ENCODE measurements at places on chromosomes 11 and 22.

DNA sequence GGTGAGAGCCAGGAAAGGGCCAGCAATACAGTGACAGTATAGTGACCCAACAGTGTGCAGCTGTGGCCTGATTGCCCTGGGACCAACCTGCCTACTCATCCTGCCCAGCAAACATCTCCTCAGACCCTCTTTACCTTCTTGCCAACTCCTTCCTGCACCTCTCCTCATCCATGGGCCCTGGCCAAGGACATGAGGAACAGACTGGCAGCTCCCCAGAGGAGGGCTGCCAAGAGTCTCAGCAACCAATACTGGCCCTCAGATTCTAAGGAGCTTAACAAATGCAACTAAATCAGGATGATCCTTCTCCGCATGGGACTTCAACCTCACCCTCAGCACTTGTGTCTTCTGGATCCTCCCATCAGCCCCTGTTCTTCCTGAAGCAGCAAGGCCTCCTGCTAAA, 77.0 kb downstream of the RPL27A start:
- DNase-seq = no peak

- no peak for DNase-seq
These were observed 5.6 kb downstream of the CSTPP1 start for GRCh38 chr11:46942172-46942571.

DNA sequence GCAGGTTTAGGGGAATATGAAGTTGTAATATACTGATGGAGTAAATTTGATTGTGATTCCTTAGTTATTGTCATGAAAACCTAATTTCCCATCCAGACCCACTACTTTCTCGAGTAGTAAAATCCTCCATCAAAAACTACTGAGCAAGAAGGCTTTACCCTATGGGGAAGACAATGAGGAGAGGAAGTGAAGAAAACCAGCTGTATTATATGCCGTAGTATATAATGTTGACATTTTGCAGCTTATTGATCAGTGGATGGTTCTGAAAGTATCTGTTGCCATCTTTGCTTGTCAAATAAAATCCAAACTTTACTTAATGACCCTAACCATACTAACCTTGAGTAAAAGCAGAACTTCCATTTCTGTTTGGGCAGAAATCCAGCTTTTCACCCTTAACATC, 292.8 kb upstream of the RAG2 start:
- DNase-seq = no peak

- DNase-seq = no peak
These were observed 179.7 kb downstream of the RRAS2 start for GRCh38 chr11:14179116-14179820.

DNA sequence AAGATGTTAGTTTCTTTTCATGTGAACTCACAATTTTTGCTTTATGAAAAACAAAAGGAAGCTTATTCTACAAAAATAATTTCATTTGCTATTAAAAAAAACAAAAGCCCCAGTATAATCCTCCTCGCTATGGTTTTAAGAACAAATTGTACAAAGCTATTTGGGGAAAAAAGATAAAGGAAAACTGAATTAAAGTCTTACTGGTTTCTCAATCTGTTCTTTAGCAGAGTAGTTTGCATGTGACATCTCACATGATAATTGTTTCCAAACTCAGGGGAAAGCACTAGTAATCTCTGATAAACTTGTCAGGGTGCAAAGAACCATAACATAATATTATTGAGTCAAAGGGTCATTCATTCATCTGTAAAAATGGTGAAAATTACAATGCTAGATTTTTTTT, 2.9 kb upstream of the DDI1 start:
- DNase-seq = no peak

GRCh38 chr11:70618431-70619101, 220.2 kb downstream of the CTTN start:
- DNase-seq = no peak

DNA sequence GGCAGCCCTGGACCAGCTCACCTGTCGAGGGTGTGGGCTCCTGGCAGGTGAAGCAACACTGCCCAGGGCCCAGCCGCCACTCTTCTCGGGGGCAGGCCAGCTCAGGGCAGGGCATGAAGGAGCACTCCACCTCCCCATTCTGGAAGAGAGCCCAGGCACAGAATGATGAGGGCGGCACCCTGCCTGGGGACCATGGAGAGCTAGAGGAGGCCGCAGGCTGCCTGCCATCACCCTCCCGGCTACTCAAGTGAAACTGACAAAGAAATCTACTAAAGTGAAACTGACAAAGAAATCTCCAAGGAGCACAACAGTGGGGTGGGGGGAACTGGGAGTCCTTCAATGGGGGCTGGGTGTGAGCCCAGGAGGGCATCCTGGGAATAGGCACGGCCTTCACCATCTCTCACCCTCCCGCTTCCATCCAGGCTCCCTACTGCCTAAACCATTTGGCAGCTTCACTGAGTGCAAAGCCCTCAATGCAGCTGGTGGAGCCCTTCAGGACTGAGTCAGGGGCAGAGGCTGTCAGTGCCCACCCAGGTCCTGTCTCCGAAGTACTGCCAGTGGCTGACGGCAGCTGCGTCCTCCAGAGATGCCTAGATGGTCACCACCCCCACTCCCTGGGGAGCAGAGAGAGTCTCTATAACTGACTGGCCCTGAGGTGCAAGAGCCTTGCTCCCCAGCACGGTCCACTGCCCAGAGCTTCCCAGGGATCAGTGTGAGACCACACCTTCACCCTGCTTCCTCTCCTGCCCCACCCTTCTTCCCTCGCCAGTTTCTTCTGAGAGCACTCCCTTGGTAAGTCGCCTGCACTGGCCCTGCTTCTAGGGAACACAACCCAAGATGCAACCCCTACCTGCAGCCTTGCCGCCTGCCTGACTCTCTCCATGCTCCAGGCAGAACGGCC, 21.7 kb downstream of the VWCE start:
- no peak for DNase-seq

DNA sequence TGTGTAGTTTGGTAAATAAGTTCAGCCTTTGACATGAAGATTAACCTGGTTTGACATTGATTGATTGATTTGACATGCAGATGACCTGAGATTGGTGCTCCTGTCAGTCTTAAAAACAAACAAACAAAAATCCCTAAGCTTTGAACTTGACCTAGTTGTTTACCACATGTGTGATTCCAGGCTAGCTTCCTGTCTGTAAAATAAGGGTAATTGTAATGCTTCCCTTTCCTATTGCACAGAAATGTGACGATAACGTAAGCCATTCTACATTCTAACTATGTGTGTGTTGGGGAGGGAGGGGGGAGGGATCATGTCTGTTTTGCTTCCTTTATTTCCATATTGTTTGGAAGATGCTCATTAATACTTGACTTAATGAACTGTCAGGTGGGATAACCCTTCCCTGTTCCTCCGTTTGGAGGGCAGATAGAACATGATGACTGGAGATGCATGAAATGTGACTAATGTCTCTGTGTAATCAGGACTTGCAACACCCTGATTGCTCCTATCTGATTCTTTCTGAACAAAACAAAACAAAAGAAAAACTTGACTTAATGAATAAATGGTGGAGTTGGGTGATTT, 106.1 kb upstream of the CLMP start:
- no peak for DNase-seq

DNA sequence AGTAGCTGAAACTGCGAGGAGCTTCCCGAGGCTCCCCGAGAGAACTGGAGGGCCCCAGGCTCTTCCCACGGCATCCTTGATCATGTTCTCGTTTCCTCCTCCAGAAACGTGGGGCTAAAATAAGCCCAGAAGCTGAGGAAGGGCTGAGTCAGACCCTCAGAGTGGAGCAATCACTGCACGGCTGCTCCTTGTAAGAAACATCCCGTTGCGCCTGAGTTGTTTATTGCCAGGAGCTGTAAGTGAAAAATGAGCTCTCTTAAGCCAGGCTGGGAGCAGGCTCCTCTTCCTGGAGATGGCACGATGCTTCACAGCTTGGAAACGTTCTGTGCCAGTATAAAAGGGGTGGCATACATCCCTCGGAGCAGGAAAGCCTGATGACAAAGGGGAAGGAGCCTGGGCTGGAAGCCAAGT, 47.3 kb upstream of the SYN3 start:
- DNase-seq = no peak

- no peak for DNase-seq
These were observed 16.0 kb downstream of the CSTPP1 start for GRCh38 chr11:46952553-46952952.

DNA sequence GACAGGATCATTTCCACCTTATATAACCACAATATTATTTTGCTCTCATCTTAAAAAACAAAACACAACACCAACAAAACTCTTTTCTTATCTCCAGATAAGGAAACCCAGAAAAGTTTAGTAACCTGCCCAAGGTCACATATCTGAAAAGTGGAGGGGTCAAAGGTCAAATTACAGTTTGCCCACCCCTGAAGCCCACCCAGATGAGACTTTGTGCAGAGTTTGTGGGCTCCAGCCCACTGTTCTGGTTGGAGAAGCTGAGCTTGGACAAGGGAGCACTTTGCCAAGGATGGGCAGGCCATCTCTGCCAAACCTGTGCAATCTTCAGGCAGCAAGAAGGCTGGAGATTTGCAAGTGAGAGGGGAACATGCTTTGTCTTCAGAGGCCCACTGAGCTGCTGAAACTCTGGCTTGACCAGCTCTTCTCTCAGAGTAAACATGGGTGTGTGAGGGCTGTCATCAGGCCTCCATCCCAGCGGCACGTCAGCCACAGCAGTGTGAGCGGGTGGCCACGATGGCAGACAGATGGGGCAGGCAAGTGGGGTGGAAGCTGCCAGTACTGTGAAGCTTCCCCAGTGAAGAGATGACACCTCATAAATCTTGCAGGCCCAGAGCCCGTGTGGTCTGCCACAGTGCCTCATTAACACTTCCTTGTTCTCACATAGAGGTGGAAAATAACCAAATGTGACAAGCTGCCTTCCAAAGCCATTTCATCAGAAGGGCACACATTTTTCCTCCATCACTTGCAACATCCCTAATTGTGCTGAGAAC, 111.8 kb downstream of the CCDC81 start:
- DNase-seq = no peak

- no peak for DNase-seq
These were observed 31.2 kb downstream of the ALG9 start for GRCh38 chr11:111840143-111840542.

DNA sequence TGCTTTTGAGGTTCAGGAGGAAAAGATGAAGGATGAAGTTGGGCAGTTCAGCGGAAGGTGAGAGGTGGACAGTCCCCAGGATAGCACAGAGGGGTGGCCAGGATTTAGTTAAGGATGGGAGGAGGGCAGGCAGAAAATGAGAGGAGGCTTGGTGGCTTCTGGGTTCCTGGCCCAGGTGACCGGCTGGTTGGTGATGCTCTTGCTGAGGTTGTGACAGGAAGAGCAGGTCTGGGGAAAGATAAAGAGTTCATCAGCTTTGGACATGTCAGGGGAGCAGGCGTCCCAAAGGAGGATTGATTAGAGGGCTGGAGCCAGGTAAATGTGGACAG, 27.6 kb upstream of the P2RY2 start:
- DNase-seq = no peak

GRCh38 chr11:77035580-77035979, 1.4 kb downstream of the B3GNT6 start:
- DNase-seq = no peak
